ENCODE measurements at places on chromosomes 7 and 10. TPM values are rescaled to one million over a fixed set of nuclear protein-coding genes. Genes with fewer than 3 reads are reported as not detected.

GRID2IP gene
- total RNA-seq: not detected

LRRC18 gene
- not detected for total RNA-seq

ITIH2 gene
- not detected for total RNA-seq

BMPR1A gene
- 50.4 TPM for total RNA-seq

IGF2BP3 gene
- total RNA-seq: 86.3 TPM

PRR15 gene
- not detected for total RNA-seq

CUBN gene
- 5.8 TPM for total RNA-seq

GPR146 gene
- 1.4 TPM for total RNA-seq

H2BK1 gene
- not detected for total RNA-seq

GIMAP2 gene
- total RNA-seq: 2.1 TPM

CRHR2 gene
- total RNA-seq: not detected

VIPR2 gene
- total RNA-seq: not detected

ANKRD22 gene
- total RNA-seq: not detected

SGMS1 gene
- total RNA-seq: 20.6 TPM

SPDYE2B gene
- total RNA-seq: not detected

CDNF gene
- total RNA-seq: 1.4 TPM

ACSM6 gene
- not detected for total RNA-seq

RAMP3 gene
- 0.34 TPM for total RNA-seq

MEST gene
- 1.7 TPM for total RNA-seq

FAM13C gene
- total RNA-seq: under 0.01 TPM

FAM24A gene
- not detected for total RNA-seq

AKR1C4 gene
- not detected for total RNA-seq

FAM25A gene
- not detected for total RNA-seq

NME8 gene
- total RNA-seq: not detected

KEL gene
- total RNA-seq: 0.34 TPM

AIMP2 gene
- 66.4 TPM for total RNA-seq

ITIH5 gene
- 1.1 TPM for total RNA-seq

GIMAP1 gene
- not detected for total RNA-seq

ACTR3C gene
- total RNA-seq: 0.73 TPM

SH2D4B gene
- not detected for total RNA-seq

ALOX5 gene
- not detected for total RNA-seq

PIP gene
- total RNA-seq: not detected
